ENCODE measurements at places on chromosomes 1 and 21.

DNA sequence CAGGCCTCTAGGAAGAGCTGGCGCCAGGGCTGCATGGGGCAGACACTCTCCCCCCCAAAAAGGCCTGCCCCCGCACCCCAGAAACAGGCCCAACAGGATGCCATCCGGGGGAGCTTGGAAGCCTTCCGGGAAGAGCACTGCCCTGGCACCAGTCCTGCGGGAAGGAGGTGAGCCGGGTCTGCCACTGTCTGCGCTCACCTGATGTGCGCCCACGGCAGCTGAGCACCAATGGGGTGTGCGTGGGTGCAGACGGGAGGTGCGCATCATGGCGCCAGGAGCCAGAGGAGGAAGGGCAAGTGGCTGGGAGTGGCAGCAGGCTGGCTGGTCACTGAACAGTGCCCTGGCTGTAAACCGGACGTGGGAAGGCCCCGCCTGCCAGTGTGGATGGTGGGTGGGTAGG, 73.6 kb downstream of the CASZ1 start:
- no peak for DNase-seq

GRCh38 chr1:62024690-62025089, 170.0 kb upstream of the L1TD1 start:
- DNase-seq, result no peak

- no peak for DNase-seq
These were observed 56.0 kb downstream of the SASS6 start for GRCh38 chr1:100076744-100077143.

DNA sequence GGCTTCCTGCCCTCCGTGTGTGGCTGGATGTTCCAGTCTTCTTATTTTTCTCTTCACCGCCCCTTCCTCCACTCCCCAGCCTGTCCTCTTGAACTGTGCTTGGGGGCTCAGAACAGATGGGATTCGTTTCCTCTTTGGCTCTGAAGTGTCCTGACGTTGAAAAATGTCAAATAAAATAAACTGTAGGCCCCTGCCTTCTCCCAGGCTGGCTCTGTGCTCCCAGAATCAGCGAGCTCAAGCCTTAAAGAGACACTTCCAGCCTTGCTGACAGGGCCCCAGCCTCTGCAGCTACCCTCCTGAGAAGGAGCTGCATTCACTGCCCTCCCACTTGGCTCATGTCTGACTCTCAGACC, 104.2 kb upstream of the IPO9 start:
- DNase-seq, result no peak

DNA sequence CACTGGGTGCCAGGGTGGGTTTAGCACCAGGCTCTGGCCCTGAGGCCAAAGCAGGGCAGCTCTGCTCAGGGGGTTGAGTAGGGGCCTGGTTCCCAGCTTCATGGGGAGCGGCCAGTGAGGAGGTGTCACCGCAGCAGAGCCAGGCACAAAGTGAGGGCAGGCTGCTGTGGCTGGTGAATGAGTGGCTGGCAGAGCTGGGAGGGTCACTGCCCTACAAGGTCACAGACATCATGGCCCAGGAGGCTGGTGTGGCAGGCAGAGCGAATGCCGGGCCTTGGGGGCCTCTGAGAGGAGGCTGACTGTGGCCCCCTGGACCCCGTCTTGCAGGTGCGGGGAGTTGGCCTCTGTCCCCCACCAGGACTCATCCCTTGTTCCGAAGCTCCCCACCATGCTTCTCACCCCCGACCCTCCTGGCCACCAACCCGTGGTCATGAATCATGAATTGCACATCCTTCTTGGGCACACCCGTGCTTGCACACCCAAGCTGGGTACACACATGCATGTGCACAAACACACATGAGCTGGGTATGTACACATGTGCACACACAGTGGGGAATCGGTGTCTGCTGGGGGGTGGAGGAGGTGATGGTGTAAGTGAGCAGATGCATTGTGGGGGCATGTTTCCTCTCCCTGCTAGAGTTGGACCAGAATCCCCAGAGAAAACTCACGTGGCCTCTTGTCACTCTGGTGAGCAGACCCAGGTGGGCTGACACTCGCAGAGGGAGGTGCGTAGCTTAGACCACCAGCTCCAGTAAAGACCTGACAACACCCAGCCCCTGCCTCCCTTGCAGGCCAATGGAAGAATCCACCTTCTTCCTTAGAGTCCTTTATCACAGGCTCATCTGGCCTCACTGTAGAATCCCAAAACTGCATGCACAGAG, 4.8 kb upstream of the GNB1 start:
- DNase-seq, result no peak

- DNase-seq, result no peak
These were observed 337.0 kb upstream of the PTBP2 start for GRCh38 chr1:96384611-96385010.

GRCh38 chr1:200704986-200705500, 33.6 kb upstream of the CAMSAP2 start:
- DNase-seq, result no peak

GRCh38 chr21:39218082-39218409, 34.8 kb upstream of the PSMG1 start:
- DNase-seq, result no peak

GRCh38 chr1:207654320-207654719, 9.4 kb downstream of the CR1L start:
- no peak for DNase-seq

- no peak for DNase-seq
These were observed 34.5 kb upstream of the CD1D start for GRCh38 chr1:158146165-158146564.

GRCh38 chr1:193241132-193241827, 54.9 kb upstream of the B3GALT2 start:
- peak; percentile 4 for DNase-seq

DNA sequence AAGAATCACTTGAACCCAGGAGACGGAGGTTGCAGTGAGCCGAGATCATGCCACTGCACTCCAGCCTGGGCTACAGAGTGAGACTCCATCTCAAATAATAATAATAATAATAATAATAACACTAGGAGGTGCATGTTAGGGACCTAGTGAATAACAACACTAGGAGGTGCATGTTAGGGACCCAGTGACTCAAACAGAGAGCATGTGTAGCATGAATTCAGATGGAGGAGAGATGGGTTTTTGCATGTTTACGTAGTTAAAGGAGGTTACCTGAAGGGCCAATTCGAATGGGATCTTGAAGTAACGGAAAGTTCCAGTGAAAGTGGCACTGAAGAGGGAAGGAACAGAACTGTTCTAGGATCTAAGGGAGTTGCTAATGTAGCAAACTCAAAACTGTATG, 7.1 kb upstream of the KCNK1 start:
- no peak for DNase-seq

GRCh38 chr1:171902527-171902926, 61.2 kb downstream of the DNM3 start:
- DNase-seq, result no peak

- no peak for DNase-seq
These were observed 16.4 kb downstream of the PLEKHM2 start for GRCh38 chr1:15700508-15700907.

GRCh38 chr1:29195881-29196291, 14.2 kb upstream of the SRSF4 start:
- no peak for DNase-seq
